ENCODE measurements at places on chromosomes 12 and 14.

DNA sequence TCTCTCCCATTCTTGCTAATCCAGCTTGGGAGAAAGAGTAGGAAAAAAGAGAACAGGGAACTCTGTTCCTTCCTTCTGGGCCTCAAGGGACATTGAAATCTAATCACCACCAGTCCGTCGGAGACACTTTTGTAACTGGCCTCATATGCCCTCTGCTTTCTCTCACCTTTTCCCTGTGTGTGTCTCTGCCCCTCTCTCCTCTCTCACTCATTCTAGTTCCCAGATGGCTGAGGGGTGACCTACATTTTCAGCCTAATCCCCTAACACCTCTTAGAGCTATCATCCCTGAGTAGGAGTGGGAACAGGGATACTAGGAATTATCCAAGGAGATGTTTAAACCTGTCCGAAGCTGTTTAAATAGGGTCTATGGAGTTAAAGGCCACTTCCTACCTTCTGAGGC is 8.9 kb upstream of the PCK2 start:
- no peak for DNase-seq

- no peak for DNase-seq
Observed at GRCh38 chr14:68312884-68313610, 479.8 kb downstream of the ZFP36L1 start.

DNA sequence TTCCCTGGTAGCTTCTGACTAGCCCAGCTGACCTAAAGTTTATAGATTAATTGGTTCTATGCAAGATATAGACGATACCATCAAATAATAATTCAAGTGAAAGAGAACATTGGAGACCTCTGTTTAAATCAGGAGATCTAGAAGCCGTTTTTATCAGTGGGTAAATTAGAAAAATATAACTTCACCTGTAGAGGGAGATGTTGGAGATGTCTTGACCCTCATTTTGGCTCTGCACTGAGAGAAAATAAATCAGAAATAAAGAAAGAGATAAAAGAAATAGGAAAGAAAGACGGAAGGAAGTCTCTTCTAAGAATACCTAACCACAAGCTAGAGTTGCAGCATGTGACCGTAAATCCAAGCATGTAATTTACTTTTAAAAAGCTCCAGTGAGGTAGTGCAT is 684.5 kb downstream of the C12orf50 start:
- DNase-seq: no peak

DNA sequence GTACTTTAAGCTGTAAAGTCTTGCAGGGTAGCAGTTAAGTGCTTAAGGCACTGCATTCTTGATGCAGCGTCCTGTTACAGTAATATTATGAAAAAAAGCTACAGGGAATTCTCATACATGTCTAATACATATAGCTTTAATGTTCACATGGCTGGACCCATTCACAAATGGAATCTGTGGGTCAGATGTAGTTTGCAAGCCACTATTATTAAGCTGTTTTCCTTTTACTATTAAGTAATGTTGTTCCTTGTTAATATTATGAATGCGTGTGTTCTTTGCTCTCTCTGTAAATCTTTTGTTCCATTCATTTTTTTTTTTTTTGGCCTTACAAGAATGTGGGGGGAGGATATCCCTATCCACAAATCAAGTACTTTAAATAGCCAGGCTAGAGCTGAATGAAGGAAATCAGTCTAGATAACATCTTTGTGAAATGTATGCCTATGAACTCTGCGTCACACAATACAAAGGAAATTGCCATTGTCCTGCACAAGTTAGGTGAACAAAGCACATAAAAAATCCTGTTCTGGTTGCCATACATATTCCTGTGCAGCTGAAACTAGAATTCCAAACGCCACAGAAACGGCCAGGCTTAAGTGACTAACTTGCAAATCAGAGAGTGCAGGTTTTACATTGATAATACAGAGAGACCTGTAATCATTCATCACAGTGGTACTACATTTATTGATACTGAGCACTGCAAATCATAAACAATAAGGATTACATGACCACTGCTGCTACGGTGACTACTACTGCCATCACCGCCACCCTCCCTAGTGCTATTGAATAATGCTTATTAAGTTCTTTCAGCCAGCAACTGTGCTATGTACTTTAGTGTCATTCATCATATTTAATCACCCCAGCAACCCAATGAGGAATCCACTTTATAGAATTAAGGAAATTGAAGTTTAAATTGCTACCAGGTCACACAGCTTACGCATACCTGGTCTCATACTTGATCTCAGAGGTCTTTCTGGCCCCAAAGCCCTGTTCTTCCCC is 111.9 kb downstream of the HMGA2 start:
- DNase-seq: no peak

DNA sequence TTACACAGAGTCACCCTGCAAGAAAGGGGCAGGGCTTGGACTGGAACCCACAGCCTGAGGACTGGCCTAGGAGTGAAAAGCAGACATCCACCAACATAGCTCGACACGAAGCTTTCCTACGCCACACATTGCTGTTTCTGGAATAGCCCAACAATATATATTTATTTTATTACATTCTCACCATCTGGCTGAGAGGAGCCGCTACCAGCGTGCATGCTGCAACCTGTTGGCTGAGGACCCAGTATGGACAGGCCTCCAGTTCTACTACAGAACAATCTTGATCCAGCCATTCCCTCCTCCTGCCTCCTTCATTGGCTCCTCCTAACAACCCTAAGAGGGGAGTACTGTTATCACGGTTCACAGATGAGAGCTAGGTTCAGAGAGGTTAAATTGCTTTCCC is 35.6 kb upstream of the TBX5 start:
- no peak for DNase-seq

DNA sequence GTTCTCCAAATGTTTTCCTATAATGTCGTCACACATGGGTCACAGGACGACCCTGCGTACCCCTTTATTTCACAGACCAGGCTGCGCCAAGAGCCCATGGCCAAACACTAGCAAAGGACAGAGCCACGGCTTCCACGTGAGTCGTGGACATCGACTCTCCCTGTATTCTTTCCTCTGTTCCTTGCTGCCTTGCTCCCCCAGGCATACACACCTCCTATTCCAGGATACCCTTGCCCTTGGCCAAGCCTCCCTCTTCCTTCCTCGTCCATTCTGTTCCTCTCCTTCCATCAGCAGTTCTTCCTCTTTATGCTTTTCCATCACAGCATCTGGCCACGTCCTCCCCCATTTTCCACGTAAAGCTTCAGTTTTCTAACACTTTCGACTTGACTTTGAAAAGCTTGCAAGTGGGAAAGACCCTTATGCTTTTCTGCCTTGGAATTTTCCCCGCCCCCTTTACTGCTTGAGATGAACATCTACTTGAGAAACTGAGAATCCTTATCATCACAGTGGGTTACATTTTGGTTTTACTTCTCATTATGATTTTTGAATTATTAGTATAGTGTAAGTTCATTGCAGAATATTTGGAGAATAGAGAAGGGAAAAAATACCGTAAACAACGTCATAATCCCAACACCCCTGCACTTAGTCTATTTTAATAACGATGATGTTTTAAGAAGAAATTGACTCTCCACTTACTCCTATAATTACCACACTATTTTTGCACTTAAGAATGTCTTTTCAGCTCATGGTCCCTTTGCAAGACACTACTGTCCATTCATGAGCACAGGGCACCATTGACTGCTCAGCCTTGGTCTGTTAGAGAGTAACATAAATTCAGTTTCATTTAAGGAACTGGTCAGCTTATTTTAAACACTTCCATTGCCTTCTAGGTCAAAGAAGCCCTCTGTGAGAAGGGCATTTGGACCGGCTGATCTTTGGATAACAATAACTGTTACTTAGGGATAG is 15.8 kb upstream of the NINJ2 start:
- DNase-seq: no peak

- DNase-seq: no peak
Observed at GRCh38 chr12:125296701-125297100, 231.5 kb downstream of the AACS start.
